GM19239 (cell line): ENCODE measurements at places on chromosomes 4 and X.

DNA sequence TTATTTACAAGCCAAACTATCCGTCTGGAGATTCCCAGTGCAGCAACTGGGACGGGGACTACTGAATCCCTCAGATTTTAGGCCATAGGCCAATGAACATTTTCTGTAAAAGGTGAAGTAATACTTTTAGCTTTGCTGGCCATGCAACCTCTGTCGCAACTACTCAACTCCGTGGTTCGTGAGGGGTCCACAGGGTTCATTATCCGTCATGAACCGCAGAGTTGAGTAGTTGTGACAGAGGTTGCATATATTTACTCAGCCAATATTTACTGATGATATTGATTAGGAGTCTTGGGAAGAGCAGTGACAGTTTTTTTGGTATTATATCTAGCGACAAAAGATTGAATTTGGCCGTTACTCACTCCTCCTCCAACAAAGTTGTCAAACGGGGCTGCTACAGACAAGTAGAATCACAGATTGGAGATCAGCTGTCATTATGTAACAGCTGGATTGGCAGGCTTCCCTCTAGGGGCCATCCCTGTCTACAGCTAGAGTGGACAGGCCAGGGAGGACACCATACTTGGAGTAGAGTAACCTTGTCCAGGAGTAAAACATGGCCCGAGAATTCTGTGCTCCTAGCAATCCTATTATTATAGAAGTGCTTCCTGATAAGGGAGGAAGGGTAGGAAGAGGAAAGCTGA, 37.2 kb upstream of the CD38 start:
- DNase-seq, result no peak

DNA sequence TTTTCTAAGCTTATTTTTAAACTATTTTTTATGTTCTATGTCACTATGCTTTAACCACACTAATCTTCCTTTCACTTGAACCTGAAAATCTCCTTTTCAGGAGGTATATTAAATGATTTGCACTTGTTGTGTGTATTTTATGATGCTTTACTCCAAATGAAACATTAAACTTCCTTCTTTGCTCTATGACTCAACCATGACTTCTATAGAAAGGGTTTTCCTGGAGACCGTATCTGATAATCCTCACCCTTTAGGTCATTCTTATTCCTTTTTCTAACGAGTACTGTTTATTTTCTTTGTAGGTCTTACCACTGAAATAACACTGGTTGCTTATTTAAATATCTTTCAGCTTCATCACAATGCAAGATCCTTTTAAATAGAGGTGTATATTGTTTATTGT, 1163.2 kb downstream of the PCDH18 start:
- no peak for DNase-seq

- DNase-seq, result no peak
Observed at GRCh38 chrX:4550018-4550417, 836.6 kb upstream of the PRKX start.

- no peak for DNase-seq
Observed at GRCh38 chrX:11272290-11272689, 20.9 kb upstream of the AMELX start.

GRCh38 chr4:124591637-124592036, 120.9 kb downstream of the ANKRD50 start:
- no peak for DNase-seq

GRCh38 chrX:24203072-24203808, 53.7 kb downstream of the ZFX start:
- DNase-seq, result no peak

- no peak for DNase-seq
Observed at GRCh38 chrX:44093431-44093830, 120.2 kb upstream of the NDP start.

- DNase-seq, result no peak
Observed at GRCh38 chr4:175309041-175309440, 390.9 kb downstream of the ADAM29 start.

- no peak for DNase-seq
Observed at GRCh38 chrX:96722781-96723180, 38.1 kb downstream of the DIAPH2 start.

GRCh38 chrX:36510736-36511135, 497.4 kb upstream of the FAM47C start:
- DNase-seq, result no peak

- DNase-seq, result no peak
Observed at GRCh38 chr4:48509543-48509942, 19.5 kb downstream of the ZAR1 start.

DNA sequence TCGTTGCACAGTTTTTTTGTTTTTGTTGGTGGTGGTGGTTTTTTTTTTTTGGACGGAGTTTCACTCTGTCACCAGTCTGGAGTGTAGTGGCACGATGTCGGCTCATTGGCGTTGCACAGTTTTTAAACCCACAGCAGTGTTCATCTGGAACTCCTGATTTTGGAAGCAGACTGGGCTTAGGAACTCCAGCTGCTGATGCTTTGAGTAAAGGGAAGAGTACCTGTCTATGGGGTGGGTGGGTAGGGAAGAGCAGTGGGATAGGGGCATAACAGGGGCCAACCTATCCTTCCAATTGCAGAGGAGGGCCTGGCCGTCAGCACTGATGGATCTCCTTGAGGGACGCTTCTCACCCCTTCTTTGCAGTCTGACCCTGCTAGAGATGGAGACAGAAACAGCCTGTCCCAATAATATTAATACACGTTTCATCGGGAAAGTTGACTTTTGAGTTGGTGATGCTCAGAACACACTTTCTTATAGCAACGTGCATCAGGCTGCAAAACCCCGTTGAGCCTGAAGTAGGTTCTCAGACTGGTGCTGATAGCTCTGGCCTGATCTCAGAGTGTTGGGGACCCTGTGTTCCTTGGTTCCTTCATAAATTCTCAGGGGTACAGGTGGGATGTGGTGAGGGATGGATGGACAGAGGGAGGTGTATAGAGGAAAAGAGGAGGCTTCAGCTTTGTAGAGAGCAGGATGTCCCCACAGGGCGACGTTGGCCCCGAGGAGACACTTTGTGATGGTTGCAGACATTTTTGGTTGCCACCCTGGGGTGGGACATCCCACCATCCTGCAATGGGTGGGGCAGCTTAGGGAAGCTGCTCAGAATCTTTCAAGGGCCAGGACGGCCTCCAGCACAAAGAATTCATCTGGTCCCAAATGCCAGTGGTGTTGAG, 2.3 kb downstream of the CD99 start:
- DNase-seq, result no peak

GRCh38 chr4:87058356-87059073, 123.7 kb downstream of the AFF1 start:
- DNase-seq, result no peak

DNA sequence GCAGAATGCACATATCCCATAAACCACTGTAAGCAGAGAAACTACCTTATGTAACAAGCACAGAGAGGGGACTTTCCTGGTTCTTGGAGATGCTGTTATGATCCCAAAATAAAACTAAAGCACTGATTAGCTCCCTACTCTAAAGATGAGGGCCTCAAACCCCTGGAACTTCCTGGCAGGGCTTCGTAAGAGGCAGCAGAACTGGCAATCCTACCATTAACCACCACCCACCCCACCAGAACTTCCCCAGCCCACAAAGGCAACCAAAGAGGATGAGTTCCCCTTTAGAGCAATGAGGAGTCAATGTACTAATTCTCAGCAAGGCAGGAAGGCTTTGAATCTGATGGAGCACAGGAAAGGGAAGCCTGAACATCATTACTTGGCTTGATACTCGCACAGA, 436.5 kb upstream of the FRG1 start:
- DNase-seq, result no peak

GRCh38 chr4:138320831-138321230, 78.7 kb upstream of the SLC7A11 start:
- DNase-seq, result no peak

GRCh38 chrX:153494061-153494460, 719 bp upstream of the BGN start:
- DNase-seq, result no peak

- no peak for DNase-seq
Observed at GRCh38 chr4:25100021-25100555, 60.2 kb downstream of the SEPSECS start.

DNA sequence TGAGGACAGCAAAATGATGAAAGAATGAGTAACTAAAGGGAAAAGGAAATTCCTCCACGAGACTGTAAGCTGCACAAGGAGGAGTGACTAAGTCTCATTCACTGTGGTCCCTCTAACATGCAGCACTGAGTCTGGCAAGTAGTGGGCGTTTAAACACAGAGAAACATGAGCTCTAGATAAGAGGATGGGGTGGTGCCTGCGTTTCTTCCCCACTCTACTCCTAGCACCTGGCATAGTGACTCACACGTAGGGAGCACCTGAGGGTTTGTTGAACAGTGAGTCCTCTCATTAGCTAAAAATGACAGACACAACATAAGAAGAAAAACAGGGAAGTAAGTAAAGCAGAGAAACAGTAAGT, 105.8 kb upstream of the CBR4 start:
- DNase-seq, result no peak

- no peak for DNase-seq
Observed at GRCh38 chr4:76997532-76997931, 48.0 kb downstream of the SEPTIN11 start.

DNA sequence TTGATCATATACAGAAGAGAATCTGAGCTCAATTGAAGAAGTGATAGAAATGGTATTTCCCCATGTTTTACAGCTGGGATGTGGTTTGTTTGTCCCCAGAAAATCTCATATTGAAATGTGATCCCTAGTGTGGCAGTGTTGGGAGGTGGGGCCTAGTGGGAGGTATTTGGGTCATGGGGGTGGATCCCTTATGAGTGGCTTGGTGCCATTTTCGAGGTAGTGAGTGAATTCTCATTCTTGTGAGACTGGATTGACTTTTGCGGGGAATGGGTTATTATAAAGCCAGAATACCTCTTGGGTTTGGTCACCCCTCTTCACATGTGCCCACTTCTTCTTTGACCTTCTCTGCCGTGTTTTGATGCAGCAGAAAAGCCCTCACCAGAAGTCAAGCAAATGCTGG, 29.6 kb upstream of the PAGE1 start:
- no peak for DNase-seq

DNA sequence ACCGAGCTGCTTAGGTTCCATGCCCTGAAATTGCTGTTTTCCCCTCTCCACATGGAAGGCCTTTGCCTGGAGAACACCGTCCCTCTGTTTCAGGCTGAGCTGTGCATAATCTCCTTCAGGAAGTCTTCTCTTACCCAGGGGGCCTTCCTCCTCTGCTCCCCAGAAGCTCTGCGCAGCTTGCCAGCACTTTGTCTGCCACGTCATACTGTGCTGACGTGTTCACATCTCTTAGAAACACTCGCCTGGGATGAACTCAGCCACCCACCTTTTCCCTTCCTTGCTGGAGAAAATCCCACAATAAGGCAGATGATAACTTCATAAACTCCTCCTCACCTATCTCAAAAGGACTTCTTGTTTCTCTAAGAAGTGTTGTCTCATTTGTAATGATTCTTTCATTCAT, 110.7 kb downstream of the ARHGAP10 start:
- DNase-seq, result no peak
